Hindlimb muscle (tissue), 1 donor: ENCODE measurements at places on chromosomes 7 and 10. TPM values are rescaled to one million over a fixed set of nuclear protein-coding genes. Genes with fewer than 3 reads are reported as not detected.

DNA sequence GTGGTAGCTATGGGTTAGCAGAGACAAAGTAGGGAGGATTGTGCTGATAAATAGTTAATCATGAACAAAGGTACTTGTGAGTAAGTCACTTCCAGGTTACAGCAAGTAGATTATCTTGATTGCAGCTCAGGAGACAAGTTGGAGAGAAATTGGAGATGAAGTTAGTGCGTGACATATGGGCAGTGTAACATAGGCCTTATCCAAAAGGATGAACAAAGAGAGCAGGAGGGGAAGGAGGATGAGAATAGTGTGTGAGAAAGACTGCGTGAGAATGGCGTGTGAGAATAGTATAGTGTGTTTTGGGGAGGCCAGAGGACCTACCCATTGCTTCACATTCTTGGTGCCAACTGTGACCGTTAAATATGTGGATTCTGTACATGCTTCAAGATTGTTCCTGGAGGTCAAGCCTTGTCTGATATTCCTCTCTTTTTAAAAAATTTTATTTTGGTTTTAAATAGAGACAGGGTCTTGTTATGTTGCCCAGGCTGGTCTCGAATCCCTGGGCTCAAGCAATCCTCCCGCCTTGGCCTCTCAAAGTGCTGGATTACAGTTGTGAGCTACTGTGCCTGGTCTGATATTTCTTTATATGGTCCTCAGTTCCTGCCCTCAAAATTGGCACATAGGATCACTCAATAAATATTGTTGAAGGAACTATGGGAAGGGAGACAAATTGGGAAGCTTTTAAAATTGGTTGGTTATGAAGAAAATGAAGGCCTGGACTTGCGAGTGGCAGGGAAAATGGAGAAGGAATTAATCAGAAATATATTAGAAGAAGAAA, 3.2 kb downstream of the VCL start:
- no peak for DNase-seq

DNA sequence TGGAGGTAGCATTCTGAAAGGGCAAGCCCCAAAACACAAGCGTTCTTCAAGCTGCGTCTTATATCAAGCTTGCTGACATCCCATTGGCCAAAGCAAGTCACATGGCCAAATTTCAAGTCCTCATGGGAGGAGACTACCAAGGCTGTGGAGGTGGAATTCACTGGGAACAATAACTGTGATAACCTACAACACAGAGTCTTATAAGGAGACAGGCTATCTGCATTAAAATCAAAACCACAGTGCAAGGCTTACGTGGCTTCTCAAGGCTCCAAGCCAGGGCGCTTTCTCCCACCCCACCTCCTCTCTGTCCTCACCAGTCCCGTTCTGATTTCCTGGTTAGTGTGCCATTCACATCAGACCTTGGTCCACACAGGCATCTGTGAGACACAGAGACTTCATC, 39.4 kb downstream of the ADRB1 start:
- DNase-seq: no peak

GRCh38 chr7:74141705-74142104, 32.5 kb upstream of the EIF4H start:
- no peak for DNase-seq

The PHF14 gene
- 29.7 TPM for polyA plus RNA-seq
